Fibroblast of skin of right biceps (primary cell): ENCODE measurements at places on chromosomes 1 and 21.

- DNase-seq: no peak
Observed at GRCh38 chr1:157626099-157626498, 28.2 kb upstream of the FCRL4 start.

- peak; percentile 2 for DNase-seq
Observed at GRCh38 chr1:237672748-237673147, 218.0 kb downstream of the ZP4 start.

DNA sequence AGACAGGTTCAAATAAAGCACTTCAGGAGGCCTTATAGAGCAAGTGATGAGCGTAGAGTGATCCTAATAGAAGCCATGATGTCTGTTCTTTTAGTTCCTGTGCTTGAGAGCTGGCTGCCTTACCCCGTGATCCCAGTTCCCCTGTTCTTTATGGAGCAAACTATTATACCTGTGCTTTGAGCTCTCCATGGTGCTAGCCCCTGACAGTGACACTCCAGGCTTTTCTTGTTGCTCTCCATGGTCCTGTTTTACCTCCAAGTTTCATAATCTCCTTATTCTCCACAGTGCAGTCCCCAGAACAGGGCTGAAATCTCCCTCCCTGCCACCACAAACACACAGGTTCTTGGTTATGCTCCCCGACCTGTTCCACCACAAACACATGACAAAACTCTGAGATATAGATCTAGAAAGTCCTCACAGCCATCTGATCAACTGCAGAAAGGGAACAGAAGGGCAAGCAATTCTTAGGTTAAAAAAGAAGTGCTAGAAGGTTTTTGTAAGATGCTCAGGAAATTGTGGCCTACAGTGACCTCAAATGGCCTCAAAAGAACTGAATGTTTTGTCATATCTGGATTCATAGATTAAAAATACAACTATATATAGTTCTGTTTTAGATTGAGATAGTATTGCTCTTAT, 6.0 kb downstream of the CADM3 start:
- DNase-seq: peak; percentile 71

GRCh38 chr1:30762152-30762929, 4.8 kb upstream of the LAPTM5 start:
- no peak for DNase-seq

DNA sequence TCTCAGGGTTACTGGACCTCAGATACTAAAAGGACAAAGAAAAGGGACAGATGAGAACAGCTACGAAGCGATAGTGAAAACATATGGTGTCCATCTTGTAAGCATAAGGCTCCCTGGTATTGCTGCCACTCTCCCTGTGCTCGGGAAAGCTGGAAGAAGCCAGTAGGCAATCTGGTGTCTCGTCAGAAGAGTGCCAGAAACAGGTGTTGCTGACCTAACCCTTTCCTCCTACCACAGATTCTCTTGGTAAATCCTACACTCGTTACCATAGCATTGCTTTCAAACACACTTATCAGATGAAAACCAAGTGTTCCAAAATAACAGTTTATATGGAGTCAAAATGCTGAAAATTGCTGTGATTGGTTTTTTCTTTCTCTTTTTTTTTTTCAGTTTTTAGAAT, 146.3 kb downstream of the NRIP1 start:
- no peak for DNase-seq

GRCh38 chr1:197768014-197768805, 7.1 kb downstream of the DENND1B start:
- no peak for DNase-seq

GRCh38 chr1:32365445-32365844, 3.1 kb downstream of the TSSK3 start:
- no peak for DNase-seq

DNA sequence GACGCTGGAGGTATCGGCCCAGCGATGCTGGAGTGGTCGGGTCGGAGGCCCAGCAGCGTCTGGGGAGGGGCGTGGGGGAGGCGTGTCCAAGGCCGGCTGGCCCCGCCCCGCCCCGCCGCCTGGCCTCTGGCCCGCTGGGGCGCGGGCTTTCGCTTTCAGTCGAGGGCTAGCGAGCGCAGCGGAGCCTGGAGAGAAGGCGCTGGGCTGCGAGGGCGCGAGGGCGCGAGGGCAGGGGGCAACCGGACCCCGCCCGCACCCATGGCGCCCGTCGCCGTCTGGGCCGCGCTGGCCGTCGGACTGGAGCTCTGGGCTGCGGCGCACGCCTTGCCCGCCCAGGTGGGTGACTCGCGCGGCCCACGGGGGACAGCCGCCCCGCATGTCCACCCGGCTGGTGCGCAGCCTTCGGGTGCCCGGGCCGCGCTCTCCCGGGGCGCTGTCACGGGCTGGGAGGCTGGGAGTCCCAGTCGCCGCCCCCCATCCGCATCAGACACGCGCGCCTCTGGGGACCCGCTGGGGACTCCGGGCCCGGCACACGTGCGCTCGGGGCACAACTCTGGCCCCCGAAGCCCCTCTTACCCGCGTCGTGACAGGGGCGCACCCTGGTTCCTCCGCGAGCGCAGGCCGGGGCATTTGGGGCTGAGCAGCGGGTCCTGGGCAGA, at the start of gene TNFRSF1B:
Gene TNFRSF1B (plus strand): TSS at position 158 of the 659 bp plus-strand sequence. CDS start 101 bp downstream, at position 259.
- peak; percentile 22 for DNase-seq

DNA sequence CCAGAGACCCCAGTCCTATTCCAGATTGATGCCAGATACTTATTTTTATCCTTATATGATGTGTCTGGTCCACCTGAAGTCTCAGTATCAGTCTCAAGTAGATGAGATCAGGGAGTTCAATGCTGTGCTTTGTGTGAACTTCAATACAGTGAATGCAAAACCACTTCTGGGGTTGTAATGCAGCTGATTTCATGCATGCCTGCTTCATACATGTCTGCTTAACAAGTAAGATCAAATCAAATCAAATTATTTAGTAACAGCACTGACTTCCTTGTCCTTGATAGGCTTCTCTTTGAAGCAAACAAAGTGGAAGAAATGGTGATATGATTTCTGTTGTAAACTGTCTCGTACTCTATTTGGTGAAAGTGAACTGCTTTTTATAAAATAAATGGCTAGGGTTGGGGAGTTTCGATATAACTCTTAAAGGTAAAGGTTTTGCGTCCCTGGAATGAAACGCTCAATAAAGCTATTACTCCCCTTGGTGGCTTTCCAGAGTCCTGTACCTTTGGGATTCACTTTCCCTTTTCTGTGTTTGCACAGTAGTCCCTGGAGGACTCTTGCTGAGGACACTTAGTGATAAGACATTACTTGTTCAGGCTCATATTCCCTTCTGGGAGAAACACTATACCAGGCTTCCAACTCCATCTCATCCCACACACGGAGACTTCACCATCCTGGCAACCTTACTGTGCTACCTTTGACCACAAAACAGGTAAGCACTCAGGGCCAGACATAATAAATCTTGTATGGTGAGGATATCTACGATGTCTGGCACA, 59.3 kb downstream of the FH start:
- no peak for DNase-seq

DNA sequence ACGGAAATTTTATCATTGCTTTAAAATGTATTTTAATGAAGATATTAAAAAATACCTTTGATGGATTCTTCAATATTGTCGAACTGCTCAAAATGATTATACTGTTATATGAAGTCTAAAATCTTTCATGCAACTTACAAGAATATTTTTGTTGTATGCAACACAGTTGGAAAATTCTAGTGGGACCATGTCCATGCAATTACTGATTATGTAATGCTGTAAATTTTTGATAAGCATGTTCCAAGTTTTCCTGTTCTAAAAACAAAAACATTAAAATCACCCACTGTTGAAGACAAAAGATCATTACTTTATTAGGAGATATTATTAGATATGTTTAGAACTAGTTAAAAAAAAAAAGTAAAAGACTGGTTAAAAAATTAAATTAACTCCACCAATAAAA, 132.8 kb downstream of the NFIA start:
- DNase-seq: no peak

- peak; percentile 70 for DNase-seq
Observed at GRCh38 chr1:20717452-20718342, at the start of gene KIF17. KIF17 (minus strand) TSS chr1:20718007; CDS start chr1:20717706, 301 bp downstream.

DNA sequence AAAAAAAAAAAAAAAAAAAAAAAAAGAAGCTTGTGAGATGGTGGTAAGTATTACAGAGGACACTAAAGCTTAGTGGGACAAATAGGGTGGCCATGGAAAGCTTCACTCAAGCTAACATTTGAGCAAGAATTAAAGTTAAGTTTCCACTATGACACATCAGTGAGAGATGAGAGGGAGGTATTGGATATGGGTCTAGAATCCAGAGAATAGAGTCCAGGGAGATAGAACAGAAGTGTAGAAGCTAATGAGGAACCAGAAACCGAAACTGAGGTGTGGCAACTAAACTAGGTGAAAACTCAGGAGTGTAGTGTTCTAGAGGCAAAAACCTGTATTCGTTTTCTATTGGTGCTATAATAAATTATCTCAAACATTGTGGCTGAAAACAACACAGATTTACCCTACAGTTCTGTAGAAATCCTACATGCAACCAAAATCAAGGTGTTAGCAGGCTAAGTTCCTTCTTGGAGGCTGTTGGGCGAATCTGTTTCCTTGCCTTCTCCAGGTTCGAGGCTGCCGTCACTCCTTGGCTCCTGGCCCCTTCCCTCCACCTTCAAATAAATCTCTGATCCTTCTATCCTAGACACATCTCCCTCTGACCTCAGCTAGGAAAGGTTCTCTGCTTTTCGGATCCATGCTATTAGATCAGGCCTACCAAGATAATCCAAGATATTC, 36.2 kb downstream of the PTP4A2 start:
- no peak for DNase-seq

- DNase-seq: peak; percentile 38
Observed at GRCh38 chr21:31732597-31733550, 956 bp upstream of the SCAF4 start.

GRCh38 chr21:45054227-45054926, 20.0 kb upstream of the ADARB1 start:
- DNase-seq: no peak

GRCh38 chr1:38997901-38998190, 6.8 kb downstream of the AKIRIN1 start:
- DNase-seq: no peak

DNA sequence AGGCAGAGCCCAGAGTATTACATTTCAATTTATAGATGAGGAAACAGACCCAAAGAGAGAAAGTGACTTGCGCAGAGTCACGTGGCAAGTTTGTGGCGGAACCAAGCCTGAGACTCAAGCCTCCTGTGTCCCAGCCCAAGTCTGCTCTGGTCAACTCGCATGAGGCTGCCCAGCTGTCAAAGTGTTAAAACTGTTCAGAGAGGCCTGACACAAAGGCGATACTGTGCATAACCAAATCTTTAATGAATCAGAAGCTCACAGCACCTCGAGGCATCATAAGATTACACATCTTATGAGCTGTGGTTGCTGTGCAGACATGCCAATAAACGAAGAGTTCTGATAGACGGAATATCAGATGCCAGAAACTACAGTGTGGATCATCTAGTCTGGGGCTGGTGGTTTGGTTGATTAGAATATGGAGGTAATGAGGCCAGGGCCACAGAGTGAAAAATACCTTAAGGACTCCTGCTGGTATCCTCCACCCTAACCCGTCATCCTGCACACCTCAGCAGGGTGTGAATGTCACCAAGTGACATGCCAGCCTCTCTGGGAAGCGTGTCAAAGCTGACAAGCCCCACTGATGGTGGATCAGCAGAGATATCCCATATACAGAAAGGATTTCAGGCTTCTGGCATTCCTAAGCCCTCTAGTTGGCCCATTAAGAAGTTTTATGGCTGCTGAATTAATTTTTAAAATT, 42.2 kb downstream of the TNNT2 start:
- DNase-seq: no peak

DNA sequence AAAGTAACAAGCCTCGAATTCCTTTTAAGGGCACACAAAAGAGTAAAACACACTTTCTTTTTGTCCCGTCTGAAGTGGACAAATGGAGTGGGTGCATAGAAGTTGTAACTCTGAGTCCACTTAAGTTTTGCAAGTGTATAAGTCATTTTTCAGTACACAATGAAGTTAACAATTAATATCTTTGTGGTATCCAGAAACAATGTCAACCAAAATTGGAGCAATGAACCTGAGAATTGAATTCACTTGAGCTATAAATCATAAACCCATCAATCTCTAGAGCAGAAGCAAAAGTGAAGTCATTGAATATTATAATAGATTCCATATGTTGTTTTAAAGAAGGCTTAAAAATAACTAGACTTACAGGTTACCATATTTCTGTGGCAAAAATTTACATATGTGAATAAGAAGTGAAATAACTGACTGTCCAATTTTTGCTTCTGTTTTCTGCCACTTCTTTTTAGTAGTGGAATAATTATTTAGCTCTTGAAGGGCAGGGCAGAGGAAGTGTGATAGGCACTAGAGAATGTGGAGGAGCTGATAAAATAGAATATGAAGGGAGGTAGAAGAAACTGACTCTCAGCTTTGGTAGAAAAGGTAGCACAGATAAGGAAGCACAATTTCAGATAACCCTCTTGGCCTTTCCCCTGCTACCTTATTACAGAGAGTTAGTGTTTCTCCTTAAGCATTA, 73.9 kb upstream of the RGL1 start:
- DNase-seq: no peak

- no peak for DNase-seq
Observed at GRCh38 chr1:15023976-15024375, 129.6 kb upstream of the TMEM51 start.

DNA sequence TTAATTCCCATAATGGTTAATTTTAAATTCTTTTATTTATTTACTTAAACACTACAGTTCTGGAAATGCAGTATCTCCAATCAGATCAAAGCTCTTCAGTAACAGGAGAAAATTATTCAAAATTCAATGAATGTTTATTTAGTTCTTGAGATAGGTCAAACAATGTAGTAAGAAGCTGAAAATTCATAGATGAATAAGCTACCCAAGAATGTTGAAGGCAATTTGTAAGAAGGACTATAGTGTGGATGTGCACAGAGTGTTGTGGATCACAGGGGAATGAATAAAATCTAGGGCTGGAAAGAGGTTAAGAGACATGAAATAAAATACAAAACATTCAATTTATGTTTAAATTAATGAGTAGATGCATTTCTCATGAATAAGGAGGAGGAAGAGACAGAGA, 72.0 kb downstream of the OLFM3 start:
- no peak for DNase-seq

DNA sequence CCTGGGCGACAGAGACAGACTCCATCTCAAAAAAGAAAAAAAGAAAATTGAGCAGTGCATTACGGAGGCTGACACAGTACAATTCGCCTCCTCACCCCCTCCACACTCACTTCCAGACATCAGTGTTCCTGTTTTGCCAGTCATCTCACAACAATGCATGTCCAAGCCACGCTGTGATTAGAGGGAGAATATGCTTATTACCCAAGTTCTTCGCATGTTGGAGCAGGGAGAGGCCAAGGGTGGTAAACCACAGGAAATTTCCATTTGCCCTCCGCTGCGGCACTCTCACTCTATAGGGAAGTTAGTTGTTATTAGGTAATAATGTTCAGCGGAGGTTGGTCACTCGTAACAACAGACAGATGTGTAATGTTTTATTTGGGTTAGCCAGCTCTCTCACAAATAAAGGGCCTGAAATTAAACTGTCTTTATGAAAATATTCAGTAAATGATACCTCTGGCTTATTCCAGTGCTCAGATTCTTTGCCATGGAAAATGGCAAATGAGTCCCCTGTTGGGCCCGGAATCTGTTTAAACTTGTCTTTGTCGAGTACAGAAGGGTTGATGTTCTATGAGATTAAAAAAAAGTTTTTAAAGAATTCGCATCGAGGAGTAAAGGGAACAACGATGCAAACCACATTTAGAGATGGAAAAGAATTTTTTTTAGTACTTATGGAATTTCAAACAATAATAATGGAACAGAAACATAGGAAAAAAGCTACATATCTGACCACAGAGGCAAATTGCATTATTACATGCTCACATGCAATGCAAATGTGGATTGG, 33.1 kb downstream of the KCNJ15 start:
- peak; percentile 99 for DNase-seq

GRCh38 chr1:195481293-195481692, 1126.9 kb downstream of the KCNT2 start:
- no peak for DNase-seq
